ENCODE measurements at places on chromosomes 16 and 17.
A peak's percentile ranks its signal among the peaks of the same experiment; 100 is the strongest.

- DNase-seq, result no peak
These were observed 4.9 kb upstream of the TMEM88 start for GRCh38 chr17:7849751-7850504.

DNA sequence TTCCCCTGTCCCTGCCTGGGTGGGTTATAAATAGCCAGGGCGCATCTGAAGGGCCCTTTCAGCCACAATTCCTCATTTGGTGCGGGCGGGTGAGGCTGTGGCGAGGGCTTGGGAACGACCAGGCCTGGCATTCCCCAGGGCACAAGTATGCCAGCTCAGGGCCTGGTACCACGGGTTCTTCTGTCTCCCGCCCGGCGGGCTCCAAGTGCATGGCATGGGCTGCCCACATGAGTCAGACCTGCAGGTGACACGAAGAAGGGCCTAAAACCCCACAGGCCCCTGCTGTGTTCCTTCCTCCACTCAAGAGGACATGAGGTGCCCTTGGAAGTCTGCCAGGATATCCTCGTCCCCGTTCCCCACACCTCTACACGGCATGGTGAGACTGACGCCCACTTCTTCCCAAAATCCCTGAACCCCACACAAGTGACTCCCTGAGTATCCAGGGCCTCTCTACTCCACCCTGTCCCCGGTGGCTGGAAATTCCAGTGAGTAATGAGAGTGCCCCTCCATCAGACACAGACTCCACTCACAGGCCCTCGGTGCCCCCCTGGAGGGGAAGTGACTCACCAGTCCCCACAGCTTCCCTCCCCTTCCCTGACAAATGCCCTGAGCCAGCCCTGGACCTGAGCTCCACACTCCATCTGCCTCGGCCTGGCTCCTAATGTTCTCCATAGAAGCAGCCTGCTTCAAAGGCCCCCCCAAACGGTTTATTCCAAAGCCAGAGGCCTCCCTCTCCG, 68.8 kb downstream of the ABR start:
- DNase-seq, result no peak

DNA sequence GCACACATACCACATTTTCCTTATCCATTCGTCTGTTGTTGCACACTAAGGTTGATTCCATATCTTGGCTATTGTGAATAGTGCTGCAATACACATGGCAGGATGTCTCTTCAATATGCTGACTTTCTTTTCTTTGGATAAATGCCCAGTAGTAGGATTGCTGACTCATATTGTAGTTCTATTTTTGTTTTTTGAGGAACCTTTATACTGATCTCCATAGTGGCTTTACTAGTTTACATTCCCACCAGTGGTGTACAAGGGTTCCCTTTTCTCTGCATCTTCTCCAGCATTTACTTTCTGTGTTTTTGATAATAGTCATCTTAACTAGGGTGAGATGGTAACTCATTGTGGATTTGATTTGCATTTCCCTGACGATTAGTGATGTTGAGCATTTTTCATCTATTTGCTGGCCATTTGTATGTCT, 118.1 kb downstream of the STXBP4 start:
- no peak for DNase-seq

DNA sequence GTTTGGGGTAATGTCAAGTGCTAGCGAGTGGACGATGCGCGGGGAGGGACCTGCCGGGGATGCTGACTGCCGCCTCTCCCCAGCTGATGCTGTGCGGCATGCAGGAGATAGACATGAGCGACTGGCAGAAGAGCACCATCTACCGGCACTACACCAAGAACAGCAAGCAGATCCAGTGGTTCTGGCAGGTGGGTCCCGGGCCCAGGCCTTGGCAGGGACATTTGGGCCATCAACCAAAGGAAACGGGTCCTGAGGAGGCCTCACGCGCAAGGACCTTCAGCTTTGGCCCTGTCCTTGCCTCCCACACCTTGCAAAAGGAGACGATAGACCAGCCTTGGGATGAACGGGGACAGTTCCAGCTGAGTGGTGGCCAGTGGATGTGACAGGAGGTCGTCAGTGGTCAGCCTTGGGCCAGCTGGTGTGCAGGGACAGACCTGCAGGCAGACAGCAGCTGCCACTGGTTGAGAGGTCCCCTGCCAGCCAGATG, 13.6 kb upstream of the CLEC18A start:
- DNase-seq, result no peak

GRCh38 chr17:29862127-29862526, 67.9 kb downstream of the SSH2 start:
- DNase-seq, result no peak

DNA sequence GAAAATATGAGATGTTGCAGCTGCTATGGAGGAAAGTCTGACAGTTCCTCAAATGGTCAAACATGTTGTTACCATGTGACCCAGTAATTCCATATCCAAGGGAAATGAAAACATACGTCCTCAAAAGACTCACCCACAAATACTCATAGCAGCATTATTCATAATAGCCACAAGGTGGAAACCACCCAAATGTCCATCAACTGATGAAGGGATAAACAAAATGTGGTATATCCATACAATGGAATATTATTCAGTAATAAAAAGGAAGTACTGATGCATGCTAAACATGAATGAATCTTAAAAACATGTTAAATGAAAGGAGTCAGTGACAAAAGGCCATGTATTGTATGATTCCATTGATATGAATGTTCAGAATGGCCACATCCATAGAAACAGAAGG, 140.2 kb downstream of the PITPNC1 start:
- DNase-seq, result no peak

DNA sequence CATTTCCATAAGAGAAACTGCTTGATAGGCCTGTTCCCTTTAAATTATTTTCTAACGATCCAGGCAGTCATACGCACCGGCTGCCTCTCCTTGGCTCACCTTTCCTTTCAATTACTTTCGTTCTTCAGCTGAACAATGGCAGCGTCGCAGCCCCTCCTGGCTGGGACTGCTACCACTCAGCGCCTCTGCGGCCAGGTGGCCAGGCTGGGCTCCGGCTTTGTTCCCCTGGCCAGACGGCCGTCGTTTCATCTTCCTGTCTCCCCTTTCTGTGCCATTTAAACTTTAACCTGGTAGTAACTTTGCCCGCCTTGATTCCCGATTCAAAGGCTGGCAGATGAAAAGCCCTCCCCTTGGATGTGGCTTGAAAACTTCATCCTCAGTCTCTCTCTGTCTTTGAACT, 79.0 kb downstream of the C16orf78 start:
- no peak for DNase-seq

DNA sequence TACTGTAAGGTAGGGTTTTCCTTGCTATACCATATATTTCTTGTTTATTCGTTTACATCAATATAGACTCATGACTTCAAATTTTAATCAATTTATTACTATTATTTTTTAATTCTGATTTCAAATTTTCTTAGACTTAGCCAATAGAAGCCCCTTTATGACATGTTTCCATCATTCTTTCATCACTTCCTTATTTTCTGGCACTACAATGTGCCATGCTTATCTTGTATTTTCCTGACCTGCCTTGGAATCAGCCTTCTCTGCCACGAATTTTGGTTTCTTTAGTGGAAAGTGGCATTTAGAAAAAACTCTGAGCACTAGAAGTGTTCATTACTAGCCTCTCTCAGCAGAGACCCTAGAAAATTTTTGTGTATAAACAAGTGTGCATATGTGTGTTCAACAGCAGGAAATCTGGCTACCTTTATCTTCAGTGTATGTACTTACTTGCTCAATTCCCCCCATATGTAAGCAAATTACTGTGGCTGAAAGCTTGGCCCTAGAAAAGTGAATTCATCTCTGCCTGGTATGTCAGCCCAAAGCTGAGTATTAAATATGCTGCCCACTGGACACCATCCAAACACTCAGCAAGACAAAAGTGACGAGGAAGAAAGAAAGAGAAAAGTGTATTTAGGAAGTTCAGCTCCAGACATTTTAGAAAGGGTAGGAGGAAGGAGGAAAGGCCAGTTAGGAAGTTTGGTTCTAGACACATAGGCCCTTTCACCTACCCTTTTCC, 4.0 kb downstream of the STXBP4 start:
- no peak for DNase-seq

GRCh38 chr17:2500446-2500845, 11.2 kb downstream of the METTL16 start:
- no peak for DNase-seq

- no peak for DNase-seq
These were observed 121.6 kb downstream of the ZNF423 start for GRCh38 chr16:49734331-49734730.

DNA sequence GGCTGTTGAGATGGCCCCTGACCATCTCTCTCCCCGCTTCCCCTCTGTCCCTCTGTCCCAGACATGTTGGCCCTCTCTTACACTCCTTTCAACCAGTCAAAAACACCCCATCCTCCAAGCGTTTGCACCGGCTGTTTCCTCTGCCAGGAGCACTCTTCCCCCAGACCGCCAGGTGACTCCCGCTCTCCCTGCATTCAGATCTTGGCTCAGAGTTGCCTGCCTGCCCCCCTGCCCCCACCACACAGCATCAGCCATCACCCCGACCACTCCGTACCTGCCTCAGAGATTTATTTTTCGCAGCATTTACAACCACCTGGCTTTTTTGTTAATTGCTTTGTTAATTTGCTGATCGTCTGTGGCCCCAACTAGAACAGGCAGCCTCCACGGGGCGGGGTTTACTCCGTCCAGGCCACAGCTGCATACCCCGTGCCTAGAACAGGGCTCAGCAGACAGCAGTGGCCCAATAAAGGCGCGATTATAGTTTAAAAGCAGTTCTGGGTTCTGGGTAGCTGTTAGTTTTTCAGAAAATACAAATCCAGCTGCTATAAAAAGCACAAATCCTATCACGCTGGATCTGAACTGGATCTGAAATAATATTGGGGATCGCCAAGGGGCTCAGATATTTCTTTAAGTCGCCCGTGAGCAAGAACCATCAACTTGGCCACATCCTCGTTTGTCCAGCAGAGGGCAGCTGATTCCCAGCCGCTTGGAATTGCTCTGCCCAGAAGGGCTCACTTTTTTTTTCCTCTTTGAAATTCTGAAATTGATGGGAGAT, 173.6 kb downstream of the IRF8 start:
- DNase-seq, result peak; percentile 59

GRCh38 chr16:80563066-80563465, 22.3 kb downstream of the DYNLRB2 start:
- DNase-seq, result no peak

- DNase-seq, result no peak
These were observed 1.5 kb upstream of the NUDT16L1 start for GRCh38 chr16:4691666-4692412.

All from activated CD4-positive, alpha-beta T cell treated with anti-CD3 and anti-CD28 coated beads, Interleukin-2, amount 50 U/mL, for 48 hours (primary cell).